ENCODE measurements at places on chromosomes 11 and 22. TPM values are rescaled to one million over a fixed set of nuclear protein-coding genes. Genes with fewer than 3 reads are reported as not detected.

The PNPLA3 gene
- polyA plus RNA-seq = 0.19 TPM

The IMMP1L gene
- 20.0 TPM for polyA plus RNA-seq

The LRRN4CL gene
- 16.7 TPM for polyA plus RNA-seq

DNA sequence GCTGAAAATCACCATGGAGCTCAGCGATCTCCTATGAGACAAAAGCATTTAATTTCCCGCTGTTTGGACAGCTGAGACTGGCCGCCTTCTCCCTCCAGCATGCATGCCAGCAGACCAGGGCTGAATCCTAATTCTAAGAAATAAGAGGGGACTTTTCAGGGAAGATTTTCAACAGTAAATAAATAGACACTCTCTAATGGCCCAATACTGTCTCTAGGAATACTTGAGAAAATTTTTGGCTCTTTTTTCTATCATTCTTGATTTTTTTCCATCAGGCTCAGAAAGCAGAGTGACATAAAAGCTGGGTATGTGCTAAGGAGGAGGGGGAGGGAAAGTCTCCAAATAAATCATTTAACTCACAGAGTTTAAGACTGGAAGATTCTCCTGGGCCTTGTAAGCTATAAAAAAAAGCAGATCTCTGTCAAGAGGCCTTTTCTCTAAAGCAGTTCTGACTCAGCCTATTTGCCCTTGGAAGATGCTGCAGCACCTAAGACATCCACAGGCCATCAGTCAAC, 17.6 kb upstream of the SPON1 start:
- no peak for DNase-seq

DNA sequence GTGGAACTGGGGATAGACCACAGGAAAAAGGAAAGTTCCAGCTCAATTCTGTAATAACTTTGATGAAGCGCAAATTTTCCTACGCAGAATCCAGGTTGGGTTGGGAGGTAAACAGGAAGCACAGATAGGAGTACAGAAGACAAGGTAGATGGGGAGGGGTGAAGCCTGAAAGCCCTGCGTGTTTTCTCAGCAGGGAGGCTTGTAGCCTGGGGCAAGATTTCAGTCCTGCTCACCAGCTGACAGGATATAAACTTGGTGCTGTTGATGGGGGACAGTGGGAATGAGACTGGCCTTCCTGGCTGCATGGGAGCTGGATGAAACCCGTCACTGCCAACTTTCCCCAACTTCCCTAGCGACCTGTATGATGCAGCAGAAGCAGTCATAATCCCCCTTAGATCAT, 114.9 kb downstream of the ARHGAP32 start:
- DNase-seq = no peak

GRCh38 chr11:44017443-44018126, 30.2 kb upstream of the ACCSL start:
- no peak for DNase-seq
